ENCODE measurements at places on chromosomes 7 and 10.
A peak's percentile ranks its signal among the peaks of the same experiment; 100 is the strongest.

DNA sequence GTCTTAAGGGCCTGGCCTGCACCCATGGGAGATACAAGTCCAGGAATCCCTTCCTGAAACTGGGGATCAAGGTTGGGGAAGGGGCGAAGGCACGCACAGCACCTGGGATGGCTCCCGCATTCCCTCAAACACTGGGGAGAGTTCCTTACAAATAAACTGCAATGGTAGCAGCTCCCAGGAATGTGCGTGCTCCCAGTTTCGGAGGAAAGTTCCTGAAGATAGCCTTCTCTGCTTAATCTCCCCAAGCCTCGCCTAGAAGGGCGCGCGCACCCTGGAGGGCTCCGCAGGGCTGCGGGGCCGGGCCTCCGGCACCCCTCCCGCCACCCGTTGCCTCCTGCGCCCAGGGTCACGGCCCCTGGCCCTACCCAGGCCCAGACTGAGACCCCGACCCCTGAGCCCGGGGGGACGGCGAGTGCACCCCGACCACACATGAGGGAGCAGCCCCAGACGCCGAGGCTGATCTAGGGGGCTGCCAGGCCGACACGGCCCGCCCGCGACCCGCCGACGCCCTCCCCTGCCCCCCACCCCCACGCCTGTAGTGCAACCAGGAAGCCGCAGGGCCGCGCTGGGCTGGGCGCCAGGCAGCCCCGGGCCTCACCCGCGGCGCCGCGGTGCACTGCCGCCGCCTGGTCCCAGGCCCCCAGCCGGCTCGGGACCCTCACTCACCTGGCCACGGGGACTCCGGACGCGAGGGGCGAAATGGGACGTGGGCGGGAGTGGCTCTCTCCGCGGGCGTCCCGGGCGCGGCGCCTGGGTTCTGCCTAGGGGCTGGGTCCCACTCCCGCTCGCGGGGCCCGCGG is 460 bp downstream of the ANXA11 start:
- DNase-seq, result no peak

DNA sequence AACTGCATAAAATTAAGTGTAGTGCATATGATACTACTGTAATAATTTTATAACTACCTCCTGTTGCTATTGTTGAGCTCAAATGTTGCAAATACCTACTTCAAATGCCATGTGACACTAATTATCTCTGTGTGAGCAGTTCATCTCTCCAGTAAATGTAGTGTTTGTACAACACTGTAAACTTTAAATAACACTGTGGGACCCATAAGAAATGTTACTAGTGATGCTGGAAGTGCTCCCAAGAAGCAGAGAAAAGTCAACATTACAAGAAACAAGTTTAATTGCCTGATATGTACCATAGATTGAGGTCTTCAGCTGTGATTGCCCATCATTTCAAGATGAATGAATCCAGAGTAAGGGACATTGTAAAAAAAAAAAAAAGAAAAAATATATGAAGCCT is 39.9 kb downstream of the RALA start:
- no peak for DNase-seq

GRCh38 chr7:91434836-91435235 is 170.6 kb downstream of the FZD1 start:
- peak; percentile 43 for DNase-seq

DNA sequence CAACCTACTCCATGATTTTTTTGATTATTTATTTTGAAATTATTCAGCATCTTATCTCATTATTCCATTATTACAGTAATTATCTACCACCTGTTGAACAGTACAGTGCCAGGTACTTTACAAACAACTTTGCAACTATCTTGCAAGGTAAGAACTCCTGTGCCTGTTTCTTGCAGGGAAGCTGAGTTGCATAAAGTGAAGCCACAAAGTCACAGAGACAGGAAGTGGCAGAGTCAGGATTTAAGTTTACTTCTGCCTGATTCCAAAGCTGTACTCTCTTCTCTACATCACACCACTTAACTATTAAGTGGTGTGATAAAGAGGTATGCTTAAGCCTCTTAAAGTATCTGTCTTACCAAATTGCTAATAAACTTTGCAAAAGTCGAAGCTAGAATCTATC is 80.1 kb downstream of the LRRTM3 start:
- DNase-seq, result no peak

GRCh38 chr7:38374507-38374906 is 101.1 kb upstream of the TARP start:
- no peak for DNase-seq

GRCh38 chr7:130893441-130893894 is 159.5 kb upstream of the KLF14 start:
- DNase-seq, result no peak

DNA sequence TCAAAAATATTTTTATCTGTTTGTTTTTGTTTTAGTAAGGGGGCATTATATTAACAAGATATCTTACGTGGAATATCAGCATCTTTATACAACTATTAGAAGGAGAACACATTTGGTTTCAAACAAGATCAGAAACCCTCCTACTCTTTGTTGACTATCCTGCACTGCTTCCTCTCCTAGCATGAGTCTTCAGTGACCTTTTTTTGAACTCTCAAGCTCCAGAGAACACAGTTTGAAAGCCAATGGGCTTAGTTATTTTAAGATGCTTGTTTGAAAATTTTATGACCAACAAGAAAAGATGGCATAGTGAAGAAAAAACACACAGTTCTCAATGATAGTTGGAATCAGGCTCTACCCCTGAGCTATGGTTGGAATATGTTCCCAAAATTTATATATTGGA is 37.2 kb upstream of the RTKN2 start:
- DNase-seq, result no peak

- DNase-seq, result no peak
Measured at GRCh38 chr10:21985541-21985940, 18.0 kb downstream of the DNAJC1 start.

GRCh38 chr7:4345004-4345403 is 337.1 kb upstream of the FOXK1 start:
- DNase-seq, result no peak

GRCh38 chr7:5063698-5064097 is 18.0 kb downstream of the RBAK start:
- no peak for DNase-seq

DNA sequence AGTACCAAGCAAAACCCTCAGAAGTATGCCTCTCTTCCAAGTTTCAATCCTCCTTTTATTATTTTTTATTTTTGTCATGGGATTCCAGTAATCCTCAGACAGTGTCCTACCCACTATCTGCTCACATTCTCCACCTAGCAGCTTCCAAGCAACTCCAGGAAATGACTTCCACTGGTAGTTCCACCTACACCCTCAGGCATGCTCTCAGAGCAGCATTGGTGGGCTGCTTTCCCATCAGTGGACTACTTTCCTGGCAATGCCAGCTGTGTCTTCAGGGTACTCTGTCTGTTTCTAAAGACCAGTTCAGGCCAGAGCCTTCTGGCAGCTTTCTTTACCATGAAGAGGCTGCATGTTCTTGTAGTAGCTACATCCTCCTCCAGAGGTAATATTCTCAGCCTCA is 244.0 kb downstream of the HGF start:
- DNase-seq, result no peak

- no peak for DNase-seq
Measured at GRCh38 chr10:109895095-109895818, 28.1 kb downstream of the XPNPEP1 start.

DNA sequence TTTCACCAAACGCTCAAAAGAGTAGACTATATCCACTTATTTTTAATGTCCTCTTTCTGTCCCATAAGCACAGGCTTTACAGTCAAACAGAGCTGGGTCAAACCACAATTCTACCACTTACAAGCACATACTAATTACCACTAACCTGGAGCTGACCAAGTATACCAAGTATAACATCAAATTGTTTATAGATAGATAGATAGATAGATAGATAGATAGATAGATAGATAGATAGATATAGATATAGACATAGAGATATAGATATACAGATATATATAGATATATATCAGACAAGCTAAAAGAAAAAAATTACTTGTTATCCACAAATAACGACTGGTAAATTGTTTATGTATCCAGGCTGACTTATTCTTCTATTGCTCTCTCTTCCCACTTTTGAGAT is 52.5 kb upstream of the SPOCK2 start:
- no peak for DNase-seq

DNA sequence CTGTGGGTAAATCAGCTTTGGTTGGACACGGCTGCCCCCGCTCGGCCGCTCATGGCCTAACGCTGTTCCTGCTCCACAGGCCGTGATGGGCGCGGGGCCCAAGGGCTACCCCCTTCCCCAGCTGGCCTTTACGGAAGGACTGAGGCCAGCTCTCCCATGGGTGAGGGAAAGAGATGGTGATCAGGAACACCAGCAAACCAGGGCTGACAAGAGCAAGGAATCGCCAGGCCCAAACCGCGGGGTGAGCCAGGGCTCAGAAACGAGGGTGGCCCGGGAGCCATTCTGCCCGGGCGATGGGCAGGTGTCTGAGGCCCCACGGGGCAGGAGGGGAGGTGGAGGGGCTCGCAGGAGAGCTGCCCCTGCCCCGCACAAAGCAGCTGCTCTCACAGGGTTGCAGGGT is 26.6 kb downstream of the GPER1 start:
- no peak for DNase-seq

- DNase-seq, result no peak
Measured at GRCh38 chr10:74650613-74651012, 175.8 kb upstream of the KAT6B start.

- no peak for DNase-seq
Measured at GRCh38 chr7:33644489-33644888, 260.9 kb upstream of the BMPER start.

DNA sequence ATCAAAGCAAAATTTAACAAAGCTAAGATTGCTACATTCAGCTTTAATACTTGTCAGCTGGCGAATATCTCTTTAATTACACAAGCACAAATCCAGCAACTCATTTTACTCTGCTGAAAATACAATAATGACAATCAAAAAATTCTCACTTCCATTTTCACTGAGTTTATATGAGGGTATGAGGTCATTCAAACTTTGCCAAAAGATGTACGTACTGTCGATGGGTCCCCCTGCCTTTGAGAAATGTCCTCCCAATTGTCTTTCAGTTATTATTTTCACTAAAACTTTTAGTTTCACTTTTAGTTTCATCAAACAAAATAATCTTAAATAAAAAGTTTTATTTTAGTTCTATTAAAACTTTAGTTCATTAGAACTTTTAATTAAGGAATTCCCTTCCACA is 159.5 kb upstream of the WDR11 start:
- DNase-seq, result no peak

GRCh38 chr10:4561296-4561695 is 264.7 kb upstream of the AKR1E2 start:
- DNase-seq, result no peak

DNA sequence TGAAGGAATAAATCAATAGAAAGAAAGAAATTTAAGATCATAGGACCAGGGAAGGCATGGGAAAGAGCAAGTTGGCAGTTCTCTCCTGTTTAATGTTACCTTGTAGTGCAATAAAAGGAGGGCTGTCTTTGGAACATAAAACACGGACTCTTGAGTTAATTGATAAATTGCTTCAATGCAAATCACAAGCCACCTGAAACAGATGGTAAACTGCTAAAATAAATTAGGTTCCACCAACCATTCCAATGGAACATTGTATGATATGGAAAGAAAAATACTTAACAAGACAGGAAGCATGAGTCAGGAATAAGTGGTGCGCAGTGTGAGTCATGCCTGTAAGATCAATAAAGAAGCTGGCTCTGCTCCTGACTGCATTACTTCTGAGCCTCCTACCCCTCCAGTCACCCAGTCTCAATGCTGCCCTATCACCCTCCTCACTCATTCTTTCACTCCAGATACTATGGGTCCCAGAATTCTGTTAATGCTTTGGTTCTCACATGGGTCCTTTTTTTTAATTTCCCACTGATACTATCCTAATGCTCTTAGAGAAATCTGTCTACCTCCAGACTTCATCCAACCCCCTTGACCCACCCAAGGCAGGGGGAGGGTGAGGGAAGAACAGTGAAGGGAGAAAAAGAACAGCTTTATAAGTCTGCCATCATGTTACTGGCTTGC is 78.9 kb downstream of the LRRC17 start:
- DNase-seq, result peak; percentile 74

DNA sequence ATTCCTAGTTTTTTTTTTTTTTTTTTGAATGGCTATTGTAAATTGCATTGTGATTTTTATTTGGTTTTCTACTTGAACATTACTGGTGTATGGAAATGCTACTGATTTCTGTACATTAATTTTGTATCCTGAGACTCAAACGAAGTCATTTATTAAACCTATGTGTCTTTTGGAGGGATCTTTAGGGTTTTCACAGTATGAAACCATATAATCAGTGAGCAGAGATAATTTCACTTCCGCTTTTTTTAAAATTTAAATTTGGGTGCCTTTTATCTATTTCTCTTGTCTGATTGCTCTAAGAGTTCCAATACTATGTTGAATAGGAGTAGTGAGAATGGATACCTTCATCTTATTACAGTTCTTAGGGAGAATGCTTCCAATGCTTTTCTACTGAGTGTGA is 102.7 kb downstream of the ZWINT start:
- no peak for DNase-seq

- DNase-seq, result no peak
Measured at GRCh38 chr7:52727632-52728031, 307.8 kb upstream of the POM121L12 start.

GRCh38 chr10:130689743-130690626 is 553.8 kb downstream of the GLRX3 start:
- no peak for DNase-seq

DNA sequence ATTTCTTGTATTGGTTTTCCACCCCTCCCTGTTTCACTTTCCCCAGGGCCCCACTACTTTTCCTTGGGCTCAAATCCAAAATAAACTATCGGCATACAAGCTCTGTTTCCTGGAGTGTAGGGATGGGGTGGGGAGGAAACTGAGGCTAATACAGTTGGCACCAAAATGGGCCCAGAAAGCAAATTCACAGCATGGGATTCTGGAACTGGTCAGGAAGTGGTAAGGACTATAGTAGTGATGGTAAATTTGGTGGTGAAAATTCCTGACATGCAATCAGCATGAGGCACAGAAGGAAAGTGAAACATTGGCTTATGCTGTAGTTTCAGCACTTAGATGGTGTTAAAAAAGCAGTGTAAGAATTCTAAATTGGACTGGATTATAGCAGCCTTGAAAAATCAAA is 8.7 kb upstream of the SAMD9L start:
- DNase-seq, result no peak

DNA sequence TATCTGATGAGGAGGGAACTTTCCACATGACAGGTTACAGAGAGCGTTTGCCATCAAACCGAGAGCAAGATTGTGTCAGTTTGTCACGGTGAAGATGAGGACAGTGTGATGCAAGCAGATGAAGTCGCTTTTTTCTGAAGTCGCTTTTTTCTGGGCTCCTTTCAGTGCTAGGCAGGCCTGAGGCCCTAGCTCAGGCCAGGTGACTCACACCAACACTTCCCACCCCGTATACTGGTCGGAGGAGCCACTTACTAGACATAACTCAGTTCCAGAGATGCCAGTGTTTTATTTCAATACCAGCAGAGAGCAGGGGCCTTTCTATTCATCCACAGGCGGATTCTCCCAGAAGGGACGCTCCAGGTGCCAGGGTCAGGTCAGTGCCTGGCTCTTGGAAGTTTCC is 58.9 kb downstream of the SFMBT2 start:
- DNase-seq, result no peak

- DNase-seq, result no peak
Measured at GRCh38 chr10:5956146-5956936, 21.0 kb downstream of the IL15RA start.

GRCh38 chr7:41702635-41703371 is at the start of gene INHBA:
Gene INHBA, minus strand, starts transcription at chr7:41703090. Its CDS starts 2,716 bp downstream, at chr7:41700374.
- DNase-seq, result peak; percentile 96
